ENCODE measurements at places on chromosomes 6 and 20.

DNA sequence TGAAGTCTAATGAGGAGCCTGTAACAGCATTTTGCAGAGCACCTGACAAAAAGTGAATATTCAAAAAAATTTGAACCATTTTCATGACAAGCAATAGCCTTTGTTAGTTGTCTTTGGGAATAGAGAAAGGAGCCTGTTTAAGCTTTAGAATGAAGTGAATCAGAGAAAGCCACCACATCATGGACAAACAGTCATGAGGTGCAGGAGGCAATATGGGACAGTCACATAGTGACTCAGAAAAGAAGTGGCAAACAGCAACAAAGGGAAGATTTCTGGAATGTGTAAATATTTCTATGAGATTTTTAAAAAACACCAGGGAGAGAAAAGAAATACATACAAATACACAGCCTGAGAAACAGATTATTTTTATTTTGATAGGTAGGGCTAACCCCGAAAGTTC is 6.6 kb downstream of the KLHL31 start:
- no peak for DNase-seq

GRCh38 chr6:38151580-38152500 is 332.3 kb downstream of the ZFAND3 start:
- DNase-seq: no peak

- no peak for DNase-seq
These were observed 10.0 kb upstream of the TGIF2 start for GRCh38 chr20:36563374-36563773.

DNA sequence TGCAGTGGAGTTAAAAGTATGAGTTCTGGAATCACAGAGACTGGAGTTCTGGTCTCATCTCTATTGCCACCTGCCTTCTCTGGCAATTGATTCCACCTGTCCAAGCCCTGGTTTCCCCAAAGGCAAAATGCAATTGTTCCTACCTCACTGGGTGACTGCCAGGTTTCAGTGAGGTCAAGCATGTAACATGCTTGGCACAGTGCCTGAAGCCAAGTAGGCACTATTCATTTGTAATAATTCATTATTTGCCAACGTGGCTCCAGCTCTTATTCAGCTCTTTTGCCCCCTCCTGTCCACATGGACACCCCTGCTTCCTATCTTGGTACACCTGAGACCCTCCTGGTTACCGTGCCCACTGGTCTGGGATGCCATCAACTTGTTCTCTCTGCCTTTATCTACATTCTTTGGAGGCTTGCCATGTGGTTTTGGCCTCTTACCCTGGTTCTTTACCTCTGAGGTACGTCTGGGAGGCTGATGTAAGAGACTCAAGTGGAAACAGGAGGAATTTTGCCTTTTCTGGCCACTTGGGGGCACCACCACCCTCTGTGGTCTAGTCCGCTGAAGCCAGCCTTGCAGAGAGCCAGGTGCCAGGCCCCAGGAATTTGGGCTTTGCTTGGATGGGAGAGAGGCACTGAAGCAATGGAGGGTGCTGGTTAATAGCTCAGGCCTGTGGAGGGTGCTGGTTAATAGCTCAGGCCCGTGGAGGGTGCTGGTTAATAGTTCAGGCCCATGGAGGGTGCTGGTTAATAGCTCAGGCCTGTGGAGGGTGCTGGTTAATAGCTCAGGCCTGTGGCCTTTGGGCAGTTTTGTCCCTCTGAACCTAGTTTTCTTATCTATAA is 1.7 kb downstream of the KCNK15 start:
- DNase-seq: peak; percentile 96

- DNase-seq: no peak
These were observed 26.7 kb downstream of the GTSF1L start for GRCh38 chr20:43699941-43700565.

DNA sequence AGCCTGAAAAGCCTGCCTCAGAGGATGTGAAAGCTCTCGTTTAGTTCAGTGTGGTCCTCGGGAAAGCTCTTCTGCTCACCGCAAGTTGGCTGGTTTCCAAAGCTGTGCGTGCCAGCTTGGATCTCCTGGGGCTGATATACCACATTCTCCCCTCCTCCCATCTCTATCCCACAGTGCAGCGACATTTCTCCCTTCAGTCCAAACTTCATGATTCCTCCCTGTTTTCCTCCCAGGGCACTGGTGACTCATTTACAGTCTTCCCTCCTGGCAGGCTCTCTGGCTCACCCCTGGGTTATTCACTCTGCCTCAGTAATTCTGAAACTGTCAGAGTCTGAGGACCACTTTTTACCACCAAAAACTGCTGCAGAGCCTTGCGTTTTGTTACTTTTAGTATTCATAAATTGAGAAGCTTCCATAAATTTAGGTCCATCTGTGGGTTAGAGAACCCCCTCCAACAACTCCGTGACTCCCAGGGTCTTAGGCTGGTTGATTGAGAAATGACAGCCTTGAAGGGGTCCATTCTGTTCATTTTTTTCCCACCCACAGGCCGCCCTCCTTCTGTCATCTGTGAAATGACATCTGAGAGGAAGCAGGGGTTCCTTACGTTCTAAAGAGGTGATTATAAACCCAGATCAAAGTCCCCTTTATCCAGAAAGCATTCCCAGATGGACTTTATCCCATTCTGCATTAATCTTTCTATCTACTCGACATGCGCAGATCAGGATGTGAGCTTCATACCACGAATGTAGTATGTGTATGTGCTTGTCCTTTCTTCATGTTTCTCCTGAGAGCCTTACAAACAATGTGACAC is 6.1 kb downstream of the TRIM10 start:
- peak; percentile 62 for DNase-seq

GRCh38 chr20:23357767-23358562 is 4.0 kb upstream of the GZF1 start:
- peak; percentile 99 for DNase-seq

GRCh38 chr6:25448965-25449538 is 169.9 kb downstream of the CARMIL1 start:
- DNase-seq: no peak

- no peak for DNase-seq
These were observed 59.1 kb downstream of the EZR start for GRCh38 chr6:158759966-158760617.

- DNase-seq: peak; percentile 18
These were observed 222.7 kb upstream of the OPRM1 start for GRCh38 chr6:153816366-153816765.
